Mesenteric fat pad (tissue), 1 donor: ENCODE measurements at places on chromosomes 11 and 22. TPM values are rescaled to one million over a fixed set of nuclear protein-coding genes. Genes with fewer than 3 reads are reported as not detected.

- DNase-seq = no peak
These were observed 31.7 kb upstream of the DRD2 start for GRCh38 chr11:113506893-113507292.

- no peak for DNase-seq
These were observed 1.9 kb upstream of the THAP7 start for GRCh38 chr22:21003782-21004181.

DNA sequence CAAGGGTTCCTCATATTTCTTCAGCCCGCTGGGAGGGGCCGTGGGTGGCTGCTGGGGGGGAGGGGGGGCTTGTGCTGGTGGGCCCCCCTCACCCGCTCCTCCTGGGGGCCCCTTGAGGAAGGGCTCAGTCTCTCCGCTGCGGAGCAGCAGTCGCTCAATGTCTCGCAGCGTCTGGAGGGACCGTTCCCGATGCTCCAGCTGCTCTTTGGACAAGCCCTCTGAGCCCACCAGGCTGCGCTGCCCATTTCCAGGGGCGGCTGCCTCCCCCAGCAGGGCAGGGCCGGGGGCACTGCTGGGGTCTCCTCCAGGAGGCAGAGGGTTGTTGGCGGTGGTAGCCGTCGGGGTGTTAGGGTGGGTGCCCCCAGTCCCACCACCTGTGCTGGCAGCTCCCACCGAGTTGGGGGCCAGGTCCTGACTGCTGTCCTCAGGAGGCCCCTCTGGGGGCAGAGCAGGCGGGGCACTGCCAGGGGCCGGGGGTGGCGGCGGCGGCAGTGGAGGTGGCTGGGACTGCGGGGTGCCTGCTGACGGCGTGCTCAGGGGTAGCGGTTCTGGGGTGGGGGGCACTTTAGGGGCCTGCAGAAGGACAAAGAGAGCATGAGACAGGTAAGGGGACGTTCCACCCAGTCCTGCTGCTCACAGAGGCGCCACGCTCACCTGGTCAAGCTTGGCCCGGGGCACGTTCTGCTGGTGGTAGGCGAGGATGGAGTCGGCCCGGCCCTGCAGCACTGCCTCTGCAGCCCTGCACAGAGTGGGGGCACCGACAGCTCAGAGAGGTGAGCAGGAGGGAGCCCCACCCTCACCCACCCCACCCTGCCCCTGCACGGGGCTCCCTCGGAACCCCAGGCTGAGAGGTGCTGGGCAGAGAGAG is 18.9 kb downstream of the CXCR5 start:
- DNase-seq = no peak

GRCh38 chr22:43528601-43529360 is 117.0 kb downstream of the MPPED1 start:
- peak; percentile 59 for DNase-seq

GRCh38 chr11:26946257-26946716 is 47.6 kb upstream of the FIBIN start:
- DNase-seq = no peak

DNA sequence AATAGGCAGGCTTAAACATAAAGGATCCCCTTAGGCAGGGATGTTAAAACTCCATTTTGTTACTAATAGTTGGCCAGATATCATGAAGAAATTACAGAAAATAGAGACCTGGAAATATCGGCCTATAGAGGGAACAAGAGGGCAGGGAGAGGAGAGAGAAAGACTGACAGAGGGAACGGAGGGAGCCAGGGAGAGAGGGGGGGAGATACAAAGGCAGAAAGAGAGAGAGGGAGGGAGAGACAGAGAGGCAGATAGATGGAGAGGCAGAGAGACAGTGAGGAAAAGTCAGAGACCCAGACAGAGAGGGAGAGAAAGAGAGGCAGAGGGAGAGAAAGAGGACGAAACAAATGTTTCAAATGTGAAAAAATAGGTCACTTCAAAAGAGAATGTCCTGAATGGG is 53.5 kb downstream of the ZNF280B start:
- DNase-seq = no peak

DNA sequence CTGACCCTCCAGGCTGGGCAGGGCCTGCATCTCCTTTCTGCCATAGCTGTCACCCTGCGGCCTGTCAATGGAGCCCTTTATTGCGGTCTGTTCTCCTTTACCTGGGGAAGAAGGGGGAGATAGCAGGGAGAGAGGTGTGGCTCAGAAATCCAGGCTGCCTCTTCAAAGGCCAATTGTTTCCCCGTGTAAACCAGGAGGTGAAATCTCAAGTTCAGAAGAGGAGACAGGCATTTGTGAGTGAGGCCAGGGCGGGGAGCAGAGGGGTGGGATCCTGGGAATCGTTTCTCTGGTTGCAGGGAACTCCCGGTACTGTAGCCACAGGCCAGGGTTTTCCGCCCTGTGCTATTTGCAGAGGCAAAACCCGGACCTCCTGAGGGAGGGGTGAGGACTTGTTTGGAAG is 9.1 kb downstream of the DCPS start:
- DNase-seq = no peak

- DNase-seq = peak; percentile 43
These were observed 28.0 kb downstream of the TST start for GRCh38 chr22:36991206-36991605.

DNA sequence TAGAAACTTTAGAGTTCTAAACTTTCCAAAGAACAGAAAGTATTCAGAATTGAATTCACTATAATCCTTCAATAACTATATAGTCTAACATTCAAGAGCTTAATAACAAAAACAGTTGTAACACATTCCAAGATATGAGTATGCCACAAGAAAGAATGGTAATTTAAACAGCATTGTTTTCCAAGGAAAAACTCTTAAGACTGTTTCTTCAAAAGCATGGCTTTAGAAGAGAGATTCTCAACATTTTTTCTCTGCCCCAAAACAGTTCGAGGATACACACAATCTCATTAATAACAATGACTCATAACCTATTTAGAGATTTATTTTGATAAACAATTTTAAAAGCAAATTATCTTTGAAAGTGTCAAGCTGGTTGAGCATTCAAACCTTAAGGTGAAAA is 16.7 kb upstream of the ARHGAP32 start:
- DNase-seq = no peak

DNA sequence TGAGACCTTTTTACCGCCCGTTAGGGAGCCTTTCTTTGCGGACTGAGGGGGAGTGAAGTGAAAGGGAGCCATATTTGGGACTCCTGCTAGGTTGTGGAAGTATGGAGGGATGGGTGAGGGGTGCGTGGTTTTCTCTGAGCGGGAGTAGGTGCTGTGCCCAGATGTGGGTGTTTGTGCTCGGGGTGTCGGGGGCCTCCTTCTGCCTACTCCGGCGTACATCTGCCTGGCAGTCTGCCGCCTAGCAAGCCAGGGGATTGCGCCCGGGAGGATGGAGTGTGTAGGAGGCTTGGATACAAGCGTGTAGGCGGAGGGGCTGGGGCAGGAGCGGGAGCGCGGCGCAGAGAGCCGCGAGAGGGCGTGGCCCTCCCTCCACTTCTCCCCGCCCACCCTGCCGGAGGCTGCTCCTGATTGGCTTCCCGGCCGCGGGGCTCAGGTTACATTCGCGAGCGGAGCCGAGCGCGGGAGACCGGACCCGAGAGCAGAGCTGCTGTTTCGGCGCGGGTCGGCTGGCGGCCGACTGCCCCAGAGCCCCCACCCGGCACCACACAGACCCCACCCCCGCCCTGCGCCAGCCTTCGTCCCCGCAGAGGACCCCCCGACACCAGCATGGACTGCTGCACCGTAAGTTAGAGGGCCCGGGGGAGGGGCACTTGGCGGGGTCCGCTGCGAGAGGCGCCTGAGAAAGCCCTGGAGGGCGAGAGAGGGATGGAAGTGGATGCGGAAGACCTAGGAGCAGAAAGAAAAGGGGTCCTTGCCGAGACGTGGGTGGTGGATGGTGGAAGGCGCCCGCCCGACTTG is at the start of gene NRGN:
NRGN (plus strand) TSS at position 464 of the 798 bp plus-strand sequence; CDS start at position 607, 143 bp downstream.
- no peak for DNase-seq

DNA sequence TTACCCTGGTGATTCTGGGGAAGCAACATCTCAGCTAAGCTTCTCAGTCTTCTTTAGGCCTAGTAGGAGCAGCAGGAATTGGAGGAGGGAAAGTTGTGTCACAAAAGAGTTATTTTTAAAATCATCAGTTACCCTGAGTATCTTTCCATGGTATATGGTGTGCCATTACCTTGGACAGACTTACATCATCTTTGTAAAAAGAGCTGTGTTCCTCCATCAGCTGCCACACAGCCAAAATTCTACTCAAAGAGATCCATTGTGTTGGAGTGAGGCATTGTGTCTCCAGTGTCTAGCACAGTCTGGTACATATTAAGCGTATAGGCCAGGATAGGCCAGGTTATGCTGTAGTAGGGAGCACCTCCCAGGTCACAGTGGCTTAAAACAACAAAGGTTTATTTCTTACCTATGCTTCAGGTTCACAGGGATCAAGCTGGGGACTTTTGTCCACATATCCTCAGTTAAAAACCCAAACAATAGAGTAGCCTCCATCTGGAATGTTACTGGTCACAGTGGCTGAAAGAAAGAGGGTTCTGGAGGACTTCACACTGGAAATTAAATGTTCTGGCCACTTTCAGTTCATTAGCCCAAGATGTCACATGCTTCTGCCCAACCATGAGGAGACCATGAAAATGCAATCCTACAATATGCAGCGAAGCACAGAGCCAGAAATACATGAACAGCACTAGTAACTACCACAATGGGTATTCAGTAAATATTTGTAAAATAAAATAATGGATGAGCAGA is 9.9 kb upstream of the TMPRSS5 start:
- DNase-seq = no peak

DNA sequence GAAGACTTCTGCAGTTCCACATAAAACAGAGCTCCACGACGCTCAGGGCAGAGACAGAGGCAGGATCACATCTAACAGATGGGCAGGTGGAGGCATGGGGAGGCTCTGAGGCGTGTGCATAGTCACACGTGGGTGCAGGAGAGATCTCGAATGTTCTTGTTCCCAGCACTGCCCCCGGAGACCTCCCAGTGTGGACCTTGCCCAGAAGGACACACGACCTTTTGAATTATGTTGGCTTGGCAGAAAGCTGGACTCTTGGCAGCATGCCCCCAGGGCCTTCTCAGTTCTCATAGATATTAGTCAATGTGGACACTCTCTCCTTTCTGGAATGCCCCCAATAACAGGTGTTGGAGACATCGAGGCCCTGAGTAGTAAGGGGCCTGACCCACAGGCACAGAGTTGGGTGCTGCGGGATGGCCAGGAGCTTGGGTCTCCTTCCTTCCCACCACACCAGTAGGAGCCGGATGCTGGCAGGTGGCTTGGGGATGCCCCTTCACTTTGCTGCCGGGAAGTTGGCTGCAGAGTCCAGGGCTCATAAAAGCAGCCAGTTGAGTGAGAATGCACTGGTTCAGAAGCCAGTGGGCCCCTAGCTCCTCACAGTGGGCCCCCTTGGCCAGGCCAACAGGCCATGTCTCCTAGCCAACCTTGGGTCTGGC is 12.1 kb downstream of the MYEOV start:
- no peak for DNase-seq

GRCh38 chr11:3838504-3838903 is 2.3 kb downstream of the RHOG start:
- DNase-seq = no peak

Gene RTN4R
- 0.55 TPM for total RNA-seq

Gene IFITM10
- total RNA-seq = 1.5 TPM

Gene TSSK2
- not detected for total RNA-seq

Gene CLMP
- 199 TPM for total RNA-seq

Gene VPREB1
- total RNA-seq = not detected

Gene KCTD14
- 1.4 TPM for total RNA-seq

Gene OR5D16
- total RNA-seq = not detected

Gene CFAP300
- 3.0 TPM for total RNA-seq

Gene PHETA2
- 11.0 TPM for total RNA-seq
